ENCODE measurements at places on chromosomes 6 and 20. TPM values are rescaled to one million over a fixed set of nuclear protein-coding genes. Genes with fewer than 3 reads are reported as not detected.

CDH26 gene
- polyA plus RNA-seq = 0.03 TPM

- H3K36me3 ChIP-seq = no peaks in the 10 kb centered on the region
- H3K27ac ChIP-seq = no peak overlapping the region
- H3K4me1 ChIP-seq = no peaks in the 10 kb centered on the region
- DNase-seq = no peak
- no peak overlapping the region for H3K4me3 ChIP-seq
- no peaks in the 10 kb centered on the region for H3K27me3 ChIP-seq
Measured at GRCh38 chr6:68777956-68778355, 142.9 kb downstream of the ADGRB3 start.

RAD21L1 gene
- not detected for polyA plus RNA-seq

SCRT2 gene
- not detected for polyA plus RNA-seq

DNA sequence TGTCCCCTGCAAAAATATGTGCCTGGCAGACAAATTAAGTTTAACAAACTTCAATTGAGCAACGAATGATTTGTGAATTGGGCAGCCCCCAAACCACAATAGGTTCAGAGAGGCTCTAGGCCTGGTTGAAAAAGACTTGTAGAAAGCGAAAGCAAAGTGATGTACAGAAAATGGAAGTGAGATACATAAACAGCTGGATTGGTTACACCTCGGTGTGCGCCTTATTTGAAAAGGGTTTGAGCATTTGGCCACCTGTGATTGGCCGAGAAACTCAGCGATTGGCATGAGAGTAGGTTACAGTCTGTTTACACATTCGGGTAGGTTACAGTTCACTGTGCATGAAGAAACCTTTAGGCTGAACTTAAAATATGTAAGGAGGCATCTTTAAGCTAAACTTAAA, 136.9 kb downstream of the CD83 start:
- H3K27ac ChIP-seq = no peak overlapping the region
- no peak overlapping the region for H3K4me3 ChIP-seq
- no peak for DNase-seq
- H3K27me3 ChIP-seq = no peaks in the 10 kb centered on the region
- no peaks in the 10 kb centered on the region for H3K4me1 ChIP-seq
- H3K36me3 ChIP-seq = no peaks in the 10 kb centered on the region

DNA sequence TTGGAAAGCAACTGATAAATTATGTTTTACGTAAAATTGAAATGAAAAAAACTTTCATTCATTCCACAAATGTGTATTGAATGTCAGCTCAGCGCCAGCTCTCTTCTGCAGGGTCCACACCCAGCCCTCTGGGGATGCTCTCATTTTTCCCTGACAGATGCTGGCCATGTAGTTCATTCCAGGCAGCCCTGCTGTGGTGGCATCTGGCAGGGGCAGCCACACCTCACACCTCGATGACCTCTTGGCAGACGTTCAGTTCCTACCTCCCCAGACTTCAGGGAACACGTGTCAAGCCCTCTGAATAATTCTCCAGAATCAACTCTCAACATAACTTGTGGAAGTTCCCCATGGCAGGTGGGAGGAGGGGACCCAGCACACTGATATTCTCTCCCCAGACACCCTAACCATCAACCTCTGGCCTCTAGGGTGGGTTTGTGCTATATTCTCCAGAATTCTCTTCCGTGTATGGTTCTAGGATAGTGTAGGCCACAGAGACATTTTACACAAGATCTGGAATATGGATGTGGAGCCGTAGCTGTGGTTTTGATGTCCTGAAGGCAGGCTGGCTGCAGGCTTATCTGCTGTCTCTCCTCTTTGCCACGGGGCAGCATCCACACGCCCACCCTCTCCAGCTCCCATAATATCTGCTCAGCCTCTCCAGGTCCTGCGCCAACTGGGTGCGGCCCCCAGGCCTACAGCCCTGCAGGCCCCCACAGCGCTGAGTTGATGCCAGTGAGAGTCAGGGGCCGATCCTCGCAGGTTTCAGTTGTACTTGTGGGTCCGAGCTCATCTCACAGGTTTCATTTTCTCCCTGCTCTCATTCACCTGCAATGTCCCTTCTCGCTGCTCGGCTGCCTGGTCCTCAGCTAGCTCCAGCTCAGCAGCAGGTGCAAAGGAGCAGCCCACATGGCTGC, 175.8 kb upstream of the ARID1B start:
- H3K36me3 ChIP-seq = no peaks in the 10 kb centered on the region
- no peak overlapping the region for H3K27ac ChIP-seq
- no peaks in the 10 kb centered on the region for H3K4me1 ChIP-seq
- DNase-seq = no peak

DNA sequence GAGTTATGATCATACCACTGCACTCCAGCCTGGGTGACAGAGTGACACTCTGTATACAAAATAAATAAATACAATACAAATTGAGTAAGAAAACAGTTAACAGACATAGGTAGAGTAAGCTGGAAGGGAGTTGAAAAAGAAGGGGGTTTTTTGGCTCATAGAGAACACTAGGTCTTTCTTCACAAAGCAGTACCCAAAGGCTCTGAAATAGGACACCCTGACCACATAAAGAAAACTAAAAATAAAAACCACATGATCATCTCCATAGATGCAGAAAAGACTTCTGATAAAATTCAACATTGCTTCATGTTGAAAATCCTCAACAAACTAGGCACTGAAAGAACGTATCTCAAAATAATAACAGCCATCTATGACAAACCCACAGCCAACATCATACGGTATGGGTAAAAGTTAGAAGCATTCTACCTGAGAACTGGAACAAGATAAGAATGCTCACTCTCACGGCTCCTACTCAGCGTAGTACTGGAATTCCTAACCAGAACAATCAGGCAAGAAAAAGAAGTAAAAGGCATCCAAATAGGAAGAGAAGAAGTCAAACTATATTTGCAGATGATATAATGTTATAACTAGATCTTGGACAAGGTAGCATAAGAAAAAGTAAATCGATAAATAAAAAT, 48.6 kb downstream of the TOMM6 start:
- H3K27me3 ChIP-seq = no peaks in the 10 kb centered on the region
- no peak for DNase-seq
- no peak overlapping the region for H3K27ac ChIP-seq
- no peak overlapping the region for H3K4me3 ChIP-seq
- no peaks in the 10 kb centered on the region for H3K4me1 ChIP-seq

SF3B5 gene
- 652 TPM for polyA plus RNA-seq

GRCh38 chr6:49543087-49543858, 7.2 kb upstream of the C6orf141 start:
- no peaks in the 10 kb centered on the region for H3K36me3 ChIP-seq
- DNase-seq = no peak

HTR1B gene
- 68.7 TPM for polyA plus RNA-seq

- peaks cover 17% of the 10 kb centered on the region for H3K27me3 ChIP-seq
- no peaks in the 10 kb centered on the region for H3K36me3 ChIP-seq
- H3K4me3 ChIP-seq = no peak overlapping the region
- DNase-seq = no peak
Measured at GRCh38 chr20:3074812-3075211, 3.4 kb downstream of the OXT start.

- H3K27ac ChIP-seq = peak overlapping the region; percentile 12
- DNase-seq = no peak
- no peak overlapping the region for H3K4me3 ChIP-seq
- H3K36me3 ChIP-seq = no peaks in the 10 kb centered on the region
Measured at GRCh38 chr6:150813319-150813992, 52.0 kb upstream of the MTHFD1L start.

NFATC2 gene
- polyA plus RNA-seq = 2.0 TPM

ATP6V1G2 gene
- 0.70 TPM for polyA plus RNA-seq

DNA sequence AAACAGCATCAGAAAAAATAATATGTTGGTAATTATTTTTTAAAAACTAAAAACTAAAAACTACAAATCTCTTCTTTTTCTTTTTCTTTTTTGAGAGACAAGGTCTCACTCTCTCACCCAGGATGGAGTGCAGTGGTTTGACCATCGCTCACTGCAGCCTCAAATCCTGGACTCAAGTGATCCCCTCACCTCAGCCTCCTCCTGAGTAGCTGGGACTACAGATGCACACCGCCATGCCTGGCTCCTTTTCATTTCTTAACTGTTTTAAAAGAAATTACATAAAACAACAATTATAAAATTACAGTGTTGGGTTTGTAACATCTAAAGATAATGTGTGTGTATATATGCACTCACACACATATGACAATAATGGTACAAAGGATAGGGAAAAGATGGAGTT, 24.1 kb downstream of the HLA-E start:
- no peaks in the 10 kb centered on the region for H3K27me3 ChIP-seq
- H3K4me3 ChIP-seq = no peak overlapping the region
- DNase-seq = no peak
- no peak overlapping the region for H3K27ac ChIP-seq
- H3K4me1 ChIP-seq = peaks cover 16% of the 10 kb centered on the region

GHRH gene
- polyA plus RNA-seq = not detected

SPEF1 gene
- 0.10 TPM for polyA plus RNA-seq

MTG2 gene
- 22.2 TPM for polyA plus RNA-seq

- H3K4me3 ChIP-seq = no peak overlapping the region
- no peaks in the 10 kb centered on the region for H3K27me3 ChIP-seq
- no peaks in the 10 kb centered on the region for H3K36me3 ChIP-seq
- no peak overlapping the region for H3K27ac ChIP-seq
- DNase-seq = no peak
- H3K4me1 ChIP-seq = no peaks in the 10 kb centered on the region
Measured at GRCh38 chr20:32672394-32672981, 1.3 kb downstream of the C20orf203 start.

DNA sequence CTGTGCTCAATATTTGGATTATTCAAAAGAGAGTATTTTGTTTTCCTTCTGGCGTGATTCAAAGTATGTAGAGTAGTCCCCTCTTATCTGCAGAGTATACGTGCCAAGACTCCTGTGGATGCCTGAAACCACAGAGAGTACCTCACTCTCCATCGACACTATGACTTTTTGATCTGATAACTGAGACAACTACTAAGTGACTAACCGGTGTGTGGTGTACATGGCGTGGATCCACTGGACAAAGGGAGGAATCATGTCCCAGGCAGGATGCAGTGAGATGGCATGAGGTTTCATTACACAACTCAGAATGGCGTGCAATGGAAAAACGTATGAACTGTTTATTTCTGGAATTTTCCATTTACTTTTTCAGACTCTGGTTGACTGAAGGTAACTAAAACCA, 112.2 kb upstream of the PDE7B start:
- H3K4me3 ChIP-seq = no peak overlapping the region
- no peak for DNase-seq
- H3K4me1 ChIP-seq = no peaks in the 10 kb centered on the region
- H3K36me3 ChIP-seq = no peaks in the 10 kb centered on the region
- no peaks in the 10 kb centered on the region for H3K27me3 ChIP-seq

GRCh38 chr20:33636776-33637175, 25.4 kb upstream of the C20orf144 start:
- no peak overlapping the region for H3K27ac ChIP-seq
- no peaks in the 10 kb centered on the region for H3K4me1 ChIP-seq
- H3K27me3 ChIP-seq = no peaks in the 10 kb centered on the region
- peaks cover 9% of the 10 kb centered on the region for H3K36me3 ChIP-seq
- H3K4me3 ChIP-seq = no peak overlapping the region

GRCh38 chr20:40741507-40742106, 52.6 kb upstream of the MAFB start:
- peak; percentile 61 for DNase-seq
- no peak overlapping the region for H3K27ac ChIP-seq
- H3K4me1 ChIP-seq = no peaks in the 10 kb centered on the region
- peaks cover 14% of the 10 kb centered on the region for H3K27me3 ChIP-seq
- H3K36me3 ChIP-seq = no peaks in the 10 kb centered on the region
- H3K4me3 ChIP-seq = no peak overlapping the region

DNA sequence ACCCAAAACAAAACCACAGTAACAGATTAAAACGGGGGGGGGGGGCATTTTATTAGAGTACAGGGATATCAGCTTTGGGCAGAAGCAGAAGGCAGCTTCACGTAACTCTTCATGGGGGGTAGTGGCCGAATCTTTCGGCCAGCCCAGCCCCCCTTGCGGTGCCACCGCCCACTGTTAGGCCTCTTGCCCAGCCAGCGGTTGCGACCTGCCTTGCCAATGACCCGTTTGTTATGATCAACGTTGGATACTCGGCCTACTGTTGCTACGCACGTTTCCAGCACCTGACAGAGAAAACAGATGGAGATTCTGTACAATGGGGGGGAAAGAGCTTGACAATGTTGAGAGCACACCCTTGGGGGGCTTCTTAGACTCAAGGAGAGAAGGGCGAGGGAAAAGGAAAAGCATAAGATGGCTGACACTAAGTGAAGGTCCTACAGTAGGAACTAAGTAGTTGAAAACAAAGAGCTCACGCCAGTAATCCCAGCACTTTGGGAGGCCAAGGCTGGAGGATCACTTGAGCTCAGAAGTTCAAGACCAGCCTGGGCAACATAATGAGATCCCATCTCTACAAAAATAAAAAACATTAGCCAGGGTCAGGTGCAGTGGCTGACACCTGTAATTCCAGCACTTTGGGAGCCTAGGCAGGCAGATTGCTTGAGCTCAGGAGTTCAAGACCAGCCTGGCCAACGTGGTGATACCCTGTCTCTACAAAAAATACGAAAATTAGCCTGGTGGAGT, 724 bp upstream of the CUL7 start:
- H3K27me3 ChIP-seq = no peaks in the 10 kb centered on the region
- peaks cover 19% of the 10 kb centered on the region for H3K4me1 ChIP-seq
- no peaks in the 10 kb centered on the region for H3K36me3 ChIP-seq
- H3K27ac ChIP-seq = peak overlapping the region; percentile 82
- peak overlapping the region; percentile 40 for H3K4me3 ChIP-seq
- DNase-seq = peak; percentile 13

GRCh38 chr20:6295127-6295866, 172.5 kb upstream of the FERMT1 start:
- no peak for DNase-seq
- H3K27ac ChIP-seq = no peak overlapping the region
- no peaks in the 10 kb centered on the region for H3K36me3 ChIP-seq
- no peaks in the 10 kb centered on the region for H3K4me1 ChIP-seq
- H3K4me3 ChIP-seq = no peak overlapping the region

PTPRT gene
- polyA plus RNA-seq = not detected

RPRD1B gene
- 11.0 TPM for polyA plus RNA-seq

BTN2A1 gene
- 31.9 TPM for polyA plus RNA-seq

NMBR gene
- 0.08 TPM for polyA plus RNA-seq

DNA sequence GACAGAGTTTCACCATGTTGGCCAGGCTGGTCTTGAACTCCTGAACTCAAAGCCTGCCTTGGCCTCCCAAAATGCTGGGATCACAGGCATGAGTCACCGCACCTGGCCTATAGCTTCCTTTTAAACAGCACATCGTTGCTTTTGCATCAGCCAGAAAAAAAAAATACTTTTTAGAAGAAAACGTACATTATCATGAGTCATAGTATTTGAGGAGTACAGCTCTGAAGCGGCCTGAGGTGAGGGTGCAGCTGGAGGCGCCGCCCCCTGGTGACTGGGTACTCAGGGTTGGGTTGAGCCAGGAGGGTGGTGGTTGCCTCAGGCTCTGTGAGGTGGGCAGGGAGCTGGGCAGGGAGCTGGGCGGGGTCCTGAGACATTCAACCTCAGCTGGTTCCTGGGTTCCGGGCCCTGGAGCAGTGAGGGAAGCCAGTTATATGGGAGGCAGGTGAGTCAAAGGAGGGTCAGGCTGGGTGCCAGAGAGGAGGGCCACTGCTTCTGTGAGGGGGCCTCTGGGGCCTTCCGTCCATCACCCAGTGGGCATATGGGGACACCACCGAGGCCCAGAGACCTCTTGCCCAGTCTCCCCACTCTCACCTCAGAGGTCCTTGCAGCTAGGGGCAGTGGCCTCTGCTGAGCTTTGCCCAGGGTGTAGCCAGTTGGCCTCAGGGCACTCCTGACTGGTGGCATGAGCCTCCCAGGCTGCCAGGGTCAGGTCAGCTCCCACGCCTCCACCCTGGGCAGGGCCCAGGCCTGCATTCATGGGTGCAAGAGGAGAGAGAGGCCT, 11.7 kb upstream of the ID1 start:
- peaks cover 14% of the 10 kb centered on the region for H3K4me1 ChIP-seq
- no peaks in the 10 kb centered on the region for H3K36me3 ChIP-seq
- no peaks in the 10 kb centered on the region for H3K27me3 ChIP-seq
- peak; percentile 25 for DNase-seq

SLC22A1 gene
- 0.04 TPM for polyA plus RNA-seq

Measured in endothelial cell of umbilical vein (primary cell).